ENCODE measurements at places on chromosomes 5 and 9.

- DNase-seq = no peak
Observed at GRCh38 chr5:10615693-10616092, 51.8 kb downstream of the ANKRD33B start.

- DNase-seq = no peak
Observed at GRCh38 chr5:79109527-79110492, 1.8 kb upstream of the BHMT start.

- DNase-seq = peak; percentile 3
Observed at GRCh38 chr9:31347082-31347617, 1037.3 kb upstream of the ACO1 start.

DNA sequence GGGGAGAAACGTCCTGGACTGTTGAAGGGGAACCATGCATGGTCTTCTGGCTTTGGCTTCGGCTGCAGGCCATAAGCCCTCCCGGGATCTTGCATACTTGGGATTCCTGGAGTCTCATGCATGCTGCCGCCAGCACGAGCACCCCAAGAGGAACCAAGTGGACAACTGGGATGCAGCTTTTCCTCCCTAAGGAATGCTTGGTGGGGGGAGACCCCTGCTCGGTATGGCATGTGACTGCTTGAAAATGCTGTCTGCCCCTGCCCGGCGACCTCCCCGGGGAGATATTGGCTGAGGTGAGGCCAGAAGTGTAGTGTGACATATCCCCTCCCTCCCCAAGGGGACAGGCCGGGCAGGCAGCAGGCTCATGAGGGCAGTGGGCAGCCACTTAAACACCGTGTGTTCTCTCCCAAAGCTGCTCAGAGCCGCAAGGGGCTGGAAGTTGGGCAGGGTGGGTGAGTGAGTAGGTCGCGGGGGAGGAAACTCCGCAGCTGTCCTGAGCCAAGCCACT is 15.7 kb downstream of the TMEM171 start:
- no peak for DNase-seq

- peak; percentile 42 for DNase-seq
Observed at GRCh38 chr9:99105152-99106043, 485 bp downstream of the TGFBR1 start.

GRCh38 chr9:72313507-72313906 is 51.5 kb downstream of the ZFAND5 start:
- DNase-seq = no peak

- no peak for DNase-seq
Observed at GRCh38 chr9:135320331-135320730, 159.3 kb upstream of the PPP1R26 start.

- no peak for DNase-seq
Observed at GRCh38 chr5:117182104-117182503, 607.5 kb upstream of the SEMA6A start.

- no peak for DNase-seq
Observed at GRCh38 chr9:91421128-91421765, 2.4 kb downstream of the NFIL3 start.

- DNase-seq = no peak
Observed at GRCh38 chr5:95718738-95719137, 12.4 kb upstream of the RHOBTB3 start.

- no peak for DNase-seq
Observed at GRCh38 chr5:31981361-31981945, 192.7 kb downstream of the GOLPH3 start.

DNA sequence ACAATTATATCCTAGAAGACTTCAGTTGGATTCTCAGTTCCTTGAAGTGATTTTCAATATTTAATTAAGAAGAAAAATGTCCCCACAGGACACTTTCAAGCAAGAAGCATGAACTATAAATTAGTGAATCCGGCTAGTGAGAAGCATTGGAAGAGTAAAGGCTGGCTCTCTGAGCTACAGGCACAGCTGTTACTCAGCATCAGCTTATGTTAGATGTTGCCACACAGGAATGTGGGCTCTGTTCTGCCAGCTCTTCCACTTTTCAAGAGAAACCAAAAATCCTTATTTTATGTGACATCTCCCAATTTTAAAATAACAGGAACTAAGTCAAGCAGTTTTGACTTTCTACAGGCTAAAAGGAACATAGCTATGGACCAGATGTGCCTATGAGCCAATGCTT is 14.9 kb downstream of the ZNF474 start:
- no peak for DNase-seq

Measured in fibroblast of the conjunctiva (primary cell).